Osteocyte (in vitro differentiated cells): ENCODE measurements at places on chromosomes 2 and 18. TPM values are rescaled to one million over a fixed set of nuclear protein-coding genes. Genes with fewer than 3 reads are reported as not detected.

The NRP2 gene
- total RNA-seq: 52.4 and 58.4 TPM in 2 replicates

The EFHD1 gene
- 106 and 114 TPM in 2 replicates for total RNA-seq

The FSHR gene
- not detected in 2 replicates for total RNA-seq

The MYO5B gene
- total RNA-seq: not detected in 2 replicates

The REG1B gene
- not detected in 2 replicates for total RNA-seq

The NUP35 gene
- 10.6 and 12.6 TPM in 2 replicates for total RNA-seq

The PROM2 gene
- total RNA-seq: 1.3 and 1.6 TPM in 2 replicates

The SCYGR4 gene
- not detected in 2 replicates for total RNA-seq

The GRHL1 gene
- 0.32 and 0.81 TPM in 2 replicates for total RNA-seq

The UGT1A7 gene
- not detected in 2 replicates for total RNA-seq

The GCG gene
- 0.57 TPM in 1 of 2 replicates, not detected in the other for total RNA-seq

The PLCD4 gene
- 16.7 and 24.7 TPM in 2 replicates for total RNA-seq

The GAL3ST2 gene
- total RNA-seq: 0.48 TPM in 1 of 2 replicates, not detected in the other

The KCNJ3 gene
- not detected in 2 replicates for total RNA-seq

The FBLN7 gene
- total RNA-seq: 3.9 and 4.1 TPM in 2 replicates

The SERPINB10 gene
- not detected in 2 replicates for total RNA-seq

The NFATC1 gene
- 5.9 and 8.1 TPM in 2 replicates for total RNA-seq

The ACMSD gene
- total RNA-seq: not detected in 2 replicates

The DNPEP gene
- total RNA-seq: 58.1 and 73.2 TPM in 2 replicates

The CRYGA gene
- total RNA-seq: not detected in 2 replicates

The ANKRD53 gene
- total RNA-seq: 1.9 and 2.7 TPM in 2 replicates

The AP1S3 gene
- total RNA-seq: 3.1 and 3.5 TPM in 2 replicates

The SPOPL gene
- 13.3 and 14.6 TPM in 2 replicates for total RNA-seq

The LPIN2 gene
- total RNA-seq: 34.8 and 36.9 TPM in 2 replicates

The DSC3 gene
- total RNA-seq: 5.6 and 5.8 TPM in 2 replicates

The KRCC1 gene
- total RNA-seq: 20.8 and 22.4 TPM in 2 replicates

The RIT2 gene
- total RNA-seq: not detected in 2 replicates

The TNFRSF11A gene
- 0.19 TPM in 1 of 2 replicates, not detected in the other for total RNA-seq

The LBX2 gene
- 1.0 and 1.1 TPM in 2 replicates for total RNA-seq

The MCEE gene
- 18.2 and 19.0 TPM in 2 replicates for total RNA-seq

The PRKAG3 gene
- total RNA-seq: not detected in 2 replicates

The PFN4 gene
- total RNA-seq: 1.4 and 1.9 TPM in 2 replicates

The ITPRIPL1 gene
- total RNA-seq: 0.50 and 0.86 TPM in 2 replicates

The DYNAP gene
- not detected in 2 replicates for total RNA-seq

The CKAP2L gene
- 6.3 and 6.5 TPM in 2 replicates for total RNA-seq

The VAMP5 gene
- total RNA-seq: not detected in 2 replicates

The TEX44 gene
- not detected in 2 replicates for total RNA-seq

The DSC2 gene
- total RNA-seq: 1.2 and 1.6 TPM in 2 replicates

The CAVIN2 gene
- 5.3 and 6.6 TPM in 2 replicates for total RNA-seq

The CSRNP3 gene
- total RNA-seq: 1.5 and 1.9 TPM in 2 replicates

The GPC1 gene
- total RNA-seq: 148 and 149 TPM in 2 replicates

The SERPINB12 gene
- not detected in 2 replicates for total RNA-seq

The GDF7 gene
- 9.0 and 10.1 TPM in 2 replicates for total RNA-seq

The ANKRD29 gene
- total RNA-seq: not detected in 2 replicates

The POU3F3 gene
- 35.5 TPM in 2 replicates for total RNA-seq

The NPC1 gene
- total RNA-seq: 36.5 and 40.1 TPM in 2 replicates
